ENCODE measurements at places on chromosomes 7 and 10.
A peak's percentile ranks its signal among the peaks of the same experiment; 100 is the strongest.

DNA sequence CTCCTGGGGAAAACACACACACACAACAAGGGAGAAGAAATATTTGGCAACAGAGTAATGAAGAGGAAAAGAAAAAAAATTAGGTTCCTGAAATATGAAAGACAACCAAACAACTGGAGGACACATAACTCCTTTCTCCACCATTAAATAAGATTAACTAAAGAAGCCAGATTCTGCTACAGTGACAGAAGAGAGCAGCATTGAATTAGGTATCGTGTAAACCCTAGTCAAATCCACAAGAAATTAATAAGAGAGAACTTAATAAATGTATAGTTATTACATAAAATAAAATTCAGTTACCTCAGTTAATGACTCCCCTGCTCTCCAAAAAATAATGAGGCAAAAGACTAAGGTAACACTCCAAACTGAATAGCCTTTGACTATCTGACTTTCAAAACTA is 306.7 kb downstream of the CRPPA start:
- DNase-seq: no peak

GRCh38 chr10:11789306-11789705 is 33.9 kb upstream of the PROSER2 start:
- DNase-seq: no peak

GRCh38 chr7:26329520-26330255 is 38.0 kb downstream of the SNX10 start:
- no peak for DNase-seq

- DNase-seq: no peak
Measured at GRCh38 chr10:114274616-114275453, 35.8 kb downstream of the VWA2 start.

DNA sequence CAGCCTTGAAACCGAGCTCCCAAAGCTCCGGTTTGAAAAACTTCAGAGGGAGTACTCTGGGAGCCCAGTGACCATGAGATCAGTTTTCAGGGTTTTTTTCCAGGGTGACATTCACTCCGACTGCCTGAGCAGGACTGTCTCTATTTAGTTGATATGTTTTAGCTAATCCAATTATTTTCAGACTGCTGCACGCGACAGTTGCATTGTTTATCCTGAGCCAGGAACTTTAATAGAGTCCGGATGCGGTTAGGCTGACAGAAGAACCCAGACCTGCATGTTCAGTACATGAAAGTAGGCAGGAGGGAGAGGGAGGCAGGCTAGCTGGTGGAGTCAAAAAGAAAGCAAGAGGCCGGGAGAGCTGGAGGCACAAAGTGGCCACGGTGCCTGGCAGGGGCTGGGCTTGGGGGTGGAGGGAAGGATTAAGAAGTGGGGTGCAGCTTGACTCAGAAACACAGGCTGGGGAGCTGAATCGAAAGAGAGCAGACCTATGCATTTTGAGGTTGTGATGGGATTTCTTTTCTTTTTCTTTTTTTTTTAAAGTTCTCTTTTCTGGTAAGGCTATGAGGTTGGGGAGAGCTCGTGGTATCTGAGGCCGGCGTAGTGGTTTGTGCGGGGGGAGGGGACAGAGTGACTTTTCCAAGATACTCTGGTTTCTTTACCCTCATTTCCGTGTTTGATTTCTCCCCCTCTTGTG is 5.7 kb downstream of the GATA3 start:
- peak; percentile 74 for DNase-seq

All from CD4-positive, alpha-beta T cell treated with Interleukin-17A for 4 hours (primary cell).